Stimulated activated CD4-positive, alpha-beta T cell treated with anti-CD3 and anti-CD28 coated beads, TNF-alpha, amount 100 ng/mL, for 1 hour (primary cell): ENCODE measurements at places on chromosomes 3 and 15.

GRCh38 chr3:161500068-161500796, 3.6 kb downstream of the OTOL1 start:
- DNase-seq = no peak

GRCh38 chr15:40377606-40378005, 4.9 kb upstream of the KNSTRN start:
- DNase-seq = no peak

GRCh38 chr3:138078901-138079344, 36.5 kb downstream of the DZIP1L start:
- no peak for DNase-seq

GRCh38 chr3:72191209-72191960, 406.4 kb upstream of the PROK2 start:
- DNase-seq = no peak

GRCh38 chr3:126424751-126425150, 30.0 kb downstream of the CFAP100 start:
- DNase-seq = no peak

- DNase-seq = no peak
Measured at GRCh38 chr15:68885070-68885469, 45.3 kb upstream of the SPESP1 start.

DNA sequence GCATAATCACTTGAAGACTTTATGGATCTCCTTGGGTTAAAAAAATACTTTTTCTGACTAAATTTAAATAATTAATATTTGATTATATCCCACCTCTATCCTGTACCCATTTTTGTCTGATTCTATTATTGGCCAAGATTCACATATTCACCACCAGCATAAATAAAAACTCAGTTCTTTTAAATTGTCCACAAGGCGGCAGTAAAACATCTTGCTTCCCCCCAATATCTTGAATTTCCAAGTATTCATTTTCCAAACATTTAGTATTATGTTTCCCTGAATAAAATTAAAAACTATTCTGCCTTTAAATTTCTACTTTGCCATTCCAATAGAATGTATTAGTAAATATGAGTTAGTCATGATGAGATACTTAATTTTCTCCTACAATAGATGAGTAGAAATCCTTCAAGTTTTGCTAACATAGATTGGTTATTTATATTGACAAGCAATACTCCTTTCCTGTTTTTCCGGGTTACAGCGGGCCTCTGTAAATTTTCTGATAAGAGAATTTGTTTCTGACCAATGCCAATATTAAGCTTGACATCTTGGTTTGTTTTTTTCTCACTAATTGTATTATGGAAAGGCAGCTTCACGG, 218.7 kb upstream of the MDFIC2 start:
- DNase-seq = no peak

DNA sequence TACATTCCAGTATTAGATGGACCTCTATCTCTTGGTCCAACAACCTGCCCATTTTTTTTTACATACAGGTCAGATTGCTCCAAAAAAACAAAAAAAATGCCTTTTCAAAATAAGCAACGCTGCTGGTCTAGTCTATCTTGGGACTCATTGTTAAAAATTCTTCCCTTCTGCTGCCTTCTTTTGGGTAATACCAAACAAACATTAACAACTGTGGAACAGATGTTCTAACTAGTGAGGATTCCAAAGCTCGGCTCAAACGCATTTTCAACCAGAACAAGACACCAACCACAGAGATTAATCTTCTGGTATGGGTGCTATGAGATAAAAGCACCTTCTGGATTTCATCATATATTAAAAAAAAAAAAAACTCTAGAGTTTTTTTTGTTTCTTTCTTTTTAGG, 24.7 kb downstream of the ARHGAP31 start:
- no peak for DNase-seq

- no peak for DNase-seq
Measured at GRCh38 chr15:81106560-81106959, 27.5 kb upstream of the CFAP161 start.

DNA sequence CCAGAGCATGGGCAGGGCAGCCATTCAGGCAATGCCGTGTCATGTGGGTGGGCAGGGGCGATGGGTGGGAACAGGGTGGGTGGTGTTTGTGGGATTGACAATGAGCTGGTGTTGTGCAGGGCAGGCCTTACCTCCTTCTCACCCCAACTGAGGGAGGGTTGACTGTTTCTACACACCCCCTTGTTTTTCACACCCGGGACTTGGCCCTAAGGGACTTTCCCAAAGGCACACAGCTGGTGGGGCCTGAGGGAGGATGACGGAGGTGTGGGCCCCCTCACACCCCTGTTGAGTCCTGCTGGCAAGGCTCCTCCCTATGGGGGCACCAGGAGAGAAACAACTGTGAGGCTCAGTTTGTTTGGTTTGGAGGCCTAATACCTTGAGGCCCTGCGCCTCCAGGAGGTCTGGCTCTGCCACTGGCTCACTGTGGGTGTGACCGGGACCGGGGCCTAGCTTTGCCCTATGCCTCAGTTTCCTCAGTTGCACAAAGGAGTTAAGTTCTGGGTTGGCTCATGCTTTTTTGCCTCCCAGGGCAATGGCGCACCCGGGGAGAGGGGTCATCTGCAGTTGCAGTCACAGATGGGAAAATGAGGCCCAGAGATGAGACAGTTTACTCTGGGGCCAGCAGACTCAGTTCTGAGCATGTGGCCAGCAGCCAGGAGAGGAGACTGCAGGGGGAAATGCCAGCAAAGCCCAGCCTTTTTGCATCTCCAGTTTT, 5.1 kb upstream of the DNAH1 start:
- DNase-seq = no peak

- no peak for DNase-seq
Measured at GRCh38 chr3:29514170-29514569, 233.3 kb downstream of the RBMS3 start.

DNA sequence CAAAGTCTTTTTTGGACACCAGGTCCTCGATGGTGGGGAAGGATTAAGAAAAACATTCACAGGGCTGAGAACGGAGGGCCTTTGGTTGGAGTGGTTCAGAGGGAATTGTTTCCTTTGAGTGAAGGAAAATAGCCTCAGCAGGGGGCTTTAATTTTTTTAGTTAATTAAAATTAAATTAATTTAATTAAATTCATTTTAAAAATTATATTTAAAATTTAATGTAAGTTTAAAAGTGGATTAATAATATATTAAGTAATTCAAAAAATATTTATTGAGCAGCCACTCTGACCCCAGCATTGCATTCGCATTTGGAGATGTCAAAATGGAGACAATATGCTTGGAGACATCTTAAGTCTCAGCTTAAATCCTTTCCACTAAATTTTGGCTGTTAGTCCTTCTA, 136.7 kb downstream of the KCNH8 start:
- DNase-seq = no peak

DNA sequence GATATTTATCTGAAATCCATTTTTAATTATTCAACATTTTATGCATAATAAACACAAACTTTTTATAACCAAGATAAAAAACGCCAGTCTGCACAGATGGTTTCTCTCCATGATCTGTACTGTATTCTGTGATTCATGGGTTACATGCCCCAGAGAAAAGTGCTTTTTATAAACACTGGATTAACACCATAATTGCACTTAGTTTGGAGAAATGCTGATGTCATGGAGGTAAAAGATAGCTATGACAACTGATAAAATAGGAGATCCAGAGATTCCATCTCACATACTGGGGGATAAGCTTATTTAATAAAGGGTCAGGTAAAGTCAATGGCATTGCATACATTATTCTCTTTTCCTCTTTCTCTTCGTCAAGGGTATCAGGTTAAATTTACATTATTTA, 1460.4 kb upstream of the ALCAM start:
- DNase-seq = no peak

DNA sequence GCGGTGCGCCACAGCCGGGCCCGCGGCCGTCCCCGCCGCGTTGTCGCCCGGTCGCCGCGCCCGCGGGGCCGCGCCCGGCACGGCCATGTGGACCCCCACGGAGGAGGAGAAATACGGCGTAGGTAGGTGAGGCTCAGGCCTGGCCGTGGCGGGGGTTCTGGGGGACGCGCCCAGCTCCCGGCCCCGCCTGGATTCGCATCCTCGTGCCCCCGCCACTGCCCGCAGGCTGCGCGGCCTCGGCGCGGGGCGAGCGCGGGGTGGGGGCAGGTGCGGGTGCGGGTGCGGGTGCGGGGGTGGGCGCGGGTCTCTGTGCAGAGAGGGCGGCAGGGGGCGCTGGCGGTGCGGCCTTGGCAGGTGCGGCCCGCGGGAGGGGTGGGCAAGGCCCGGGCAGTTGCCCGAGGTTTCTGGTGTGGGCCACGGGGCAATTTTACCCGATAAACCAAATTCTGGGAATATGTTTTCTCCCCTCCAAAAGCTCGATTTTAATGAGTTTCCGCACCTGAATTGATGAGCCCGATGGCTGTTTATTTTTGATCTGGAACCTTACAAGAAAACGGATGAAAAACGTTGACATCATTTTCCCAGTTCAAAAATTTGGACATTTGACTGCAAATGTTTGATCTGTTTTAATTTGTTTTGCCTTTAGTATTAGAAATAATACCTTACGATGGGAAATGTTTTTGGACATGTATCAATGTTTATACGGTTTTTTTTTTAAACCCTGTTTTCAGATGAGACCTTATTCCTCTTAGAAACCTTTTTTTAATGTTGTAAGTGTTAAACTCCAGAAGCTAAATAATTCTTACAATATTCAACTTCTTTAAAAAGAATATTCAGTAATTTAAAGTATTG, 678 bp downstream of the DOCK3 start:
- DNase-seq = no peak

GRCh38 chr3:143885780-143886427, 37.6 kb upstream of the SLC9A9 start:
- no peak for DNase-seq

DNA sequence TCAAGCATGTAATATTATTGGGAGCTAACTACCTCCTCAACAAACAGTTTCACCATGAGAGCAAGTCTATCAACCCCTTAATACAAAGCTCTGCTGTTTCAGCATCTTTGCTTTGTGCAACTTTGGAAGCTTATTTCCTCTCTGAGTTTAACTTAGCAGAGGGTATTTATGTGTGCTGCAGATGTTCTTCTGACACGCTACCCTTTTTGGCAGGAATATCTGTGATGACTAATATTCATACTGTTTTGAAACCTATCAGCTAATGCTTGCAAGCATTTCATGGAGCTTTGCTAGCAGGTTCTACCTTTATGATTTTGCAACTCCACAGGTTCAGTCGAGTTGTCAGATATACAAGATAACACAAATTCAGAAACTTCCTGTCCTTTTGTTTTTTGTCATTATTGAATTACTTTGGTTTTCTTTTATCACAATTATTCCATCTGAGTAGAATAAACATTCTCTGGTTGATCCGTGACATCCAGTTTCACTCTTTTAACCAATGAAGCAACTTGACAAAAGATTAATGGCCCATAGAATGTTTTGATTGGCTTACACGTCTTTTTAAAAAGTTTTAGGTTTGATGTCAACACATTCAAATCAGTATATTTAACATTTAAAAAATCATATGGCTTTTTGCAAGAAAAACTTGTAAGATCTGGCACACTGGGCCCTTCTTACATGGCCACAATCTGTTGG, 1.7 kb upstream of the SLC9A9 start:
- no peak for DNase-seq

DNA sequence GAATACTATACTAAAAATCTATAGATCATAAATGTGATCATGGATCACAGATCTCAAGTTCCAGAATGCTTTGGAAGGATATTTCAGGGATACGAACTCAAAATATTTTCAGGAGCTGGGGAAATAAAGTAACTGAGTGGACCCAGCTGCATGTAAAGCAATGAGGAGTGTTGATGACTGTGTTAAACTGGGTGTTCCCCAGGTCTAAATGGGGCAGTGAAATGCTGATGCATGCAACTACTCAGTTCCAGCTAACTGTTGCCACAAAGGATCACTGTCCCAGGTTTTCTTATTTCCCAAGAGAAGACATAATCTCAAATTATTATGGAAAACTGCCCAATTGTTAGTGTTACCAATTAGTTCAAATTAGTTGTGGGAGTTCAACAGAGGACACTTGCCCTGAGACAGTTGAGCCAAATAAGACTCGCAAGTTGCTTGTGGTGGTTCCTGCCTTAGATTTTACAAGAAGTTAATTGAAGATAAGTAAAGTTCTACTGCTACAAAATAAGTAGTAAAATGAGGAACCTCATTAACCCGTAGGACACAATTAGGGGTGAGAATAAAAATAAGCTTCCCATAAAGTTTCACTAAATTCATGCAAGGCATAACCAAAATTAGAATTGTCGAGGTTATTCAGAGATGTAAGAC, 66.3 kb upstream of the IL12A start:
- DNase-seq = no peak

- DNase-seq = no peak
Measured at GRCh38 chr15:68994149-68994548, 20.3 kb upstream of the NOX5 start.

DNA sequence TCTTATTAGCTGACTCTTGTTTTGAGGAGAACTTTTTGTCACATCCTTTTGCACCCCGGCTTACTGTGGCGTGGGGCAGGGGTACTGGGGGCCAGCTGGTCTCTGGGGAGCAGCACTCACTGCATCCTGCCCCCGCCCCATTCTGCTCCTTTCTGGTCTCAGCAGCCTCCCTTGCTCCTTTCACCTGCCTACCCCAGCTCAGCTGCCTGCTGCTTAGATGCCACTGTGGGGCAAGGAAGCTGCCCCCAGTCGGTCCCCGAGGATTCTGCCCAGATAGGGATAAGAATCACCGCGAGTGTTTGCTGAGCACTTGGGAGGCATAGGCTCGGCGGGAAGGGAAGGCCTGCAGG, 32.0 kb downstream of the APBA2 start:
- DNase-seq = no peak

DNA sequence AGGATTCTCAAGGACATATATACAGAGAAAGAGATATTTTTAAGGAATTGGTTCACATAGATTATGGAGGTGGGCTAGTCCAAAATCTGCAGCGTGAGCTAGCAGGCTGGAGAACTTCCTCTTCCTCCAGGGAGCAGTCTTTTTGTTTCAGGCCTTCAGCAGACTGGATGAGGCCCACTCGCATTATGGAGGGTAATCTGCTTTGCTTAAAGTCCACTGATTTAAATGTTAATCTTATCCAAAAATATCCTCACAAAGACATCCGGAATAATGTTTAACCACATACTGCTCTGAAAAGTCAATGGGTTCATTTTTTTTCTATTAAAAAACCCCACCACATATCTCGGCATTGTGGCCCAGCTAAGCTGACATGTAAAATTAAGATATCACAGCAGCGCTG, 22.2 kb upstream of the NRROS start:
- no peak for DNase-seq

GRCh38 chr15:83209333-83209732, 1.7 kb upstream of the HDGFL3 start:
- DNase-seq = no peak

- DNase-seq = no peak
Measured at GRCh38 chr15:37103475-37104423, 3.4 kb upstream of the MEIS2 start.

DNA sequence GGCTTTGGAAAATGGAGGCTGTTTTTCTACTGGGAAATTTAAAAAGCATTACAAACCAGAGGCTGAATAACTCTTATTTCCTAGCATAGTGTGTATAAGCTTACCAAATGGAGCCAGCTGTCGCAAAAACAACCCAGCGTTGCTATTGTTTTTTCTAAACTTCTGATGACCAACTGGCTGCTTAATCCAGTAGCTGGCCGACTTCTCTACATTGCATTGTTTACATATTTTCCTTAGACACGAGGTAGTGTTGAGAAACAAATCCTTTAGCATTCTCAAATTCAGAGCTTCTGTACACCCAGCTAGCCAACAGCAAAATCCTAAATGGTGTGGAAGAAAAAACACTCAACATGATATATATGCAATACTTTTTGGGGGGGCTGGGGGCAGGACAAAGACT, 161.0 kb upstream of the ADAMTS9 start:
- DNase-seq = no peak
